ENCODE measurements at places on chromosomes 4 and X.
A peak's percentile ranks its signal among the peaks of the same experiment; 100 is the strongest.

DNA sequence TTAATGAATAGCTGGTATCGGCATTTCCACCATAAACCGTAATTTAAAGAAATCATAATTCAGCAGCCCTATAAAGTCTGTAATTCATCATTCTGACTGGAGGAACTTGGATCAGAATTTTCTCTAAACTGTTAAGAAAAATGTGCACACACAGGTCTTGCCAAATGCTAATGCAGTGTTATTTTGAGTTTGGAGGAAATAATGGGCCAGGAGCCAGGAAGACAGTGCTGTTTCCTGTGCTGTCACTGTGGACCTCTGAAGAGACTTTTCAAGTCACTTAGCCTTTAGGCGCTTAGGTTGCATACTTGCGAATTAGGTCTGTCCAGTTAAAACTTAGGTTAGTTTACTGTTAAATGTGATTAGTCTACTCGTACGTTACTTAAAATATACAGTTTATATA is 137.5 kb upstream of the ANXA3 start:
- peak; percentile 52 for DNase-seq

GRCh38 chr4:112327965-112328733 is 31.0 kb downstream of the ALPK1 start:
- DNase-seq, result peak; percentile 41

- DNase-seq, result no peak
Measured at GRCh38 chrX:40964633-40965586, 120.3 kb upstream of the USP9X start.

DNA sequence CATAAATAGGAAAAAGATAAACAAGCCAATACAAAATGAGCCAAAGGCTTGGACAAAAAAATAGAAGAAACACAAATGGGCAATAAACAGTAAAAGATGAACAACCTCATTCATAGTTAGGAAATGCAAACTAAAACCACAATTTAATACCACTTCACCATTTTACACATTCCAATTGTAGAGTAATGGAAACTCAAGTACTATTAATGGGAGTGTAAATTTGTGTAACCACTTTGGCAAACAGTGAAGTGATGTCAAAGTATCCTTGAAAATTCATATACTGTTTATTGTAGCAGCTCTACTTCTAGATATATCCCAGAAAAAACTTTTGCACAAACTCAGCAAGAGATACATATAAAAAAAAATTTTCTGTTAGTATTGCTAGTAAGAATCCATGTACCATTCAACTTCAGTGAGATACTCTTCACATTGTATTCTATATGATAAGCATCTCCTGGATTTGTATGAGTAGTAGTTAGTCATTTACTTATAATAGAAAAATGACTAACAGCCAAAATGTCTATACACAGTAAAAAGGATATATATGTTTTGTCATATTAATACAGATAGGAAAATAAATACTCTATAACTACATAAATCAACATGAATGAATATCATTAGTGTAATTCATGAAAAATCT is 229.8 kb downstream of the DKK2 start:
- no peak for DNase-seq

- peak; percentile 2 for DNase-seq
Measured at GRCh38 chr4:66169341-66169740, 499.1 kb upstream of the EPHA5 start.

All from muscle of arm (tissue), 14 donors.